Activated CD4-positive, alpha-beta T cell treated with anti-CD3 and anti-CD28 coated beads, Interleukin-2, amount 10 ng/mL, durations not matched to agents 7 days and 5 days (primary cell): ENCODE measurements at places on chromosomes 5 and 9. TPM values are rescaled to one million over a fixed set of nuclear protein-coding genes. Genes with fewer than 3 reads are reported as not detected.

GRCh38 chr5:176609724-176610434 is at the start of gene GPRIN1:
TSS of gene GPRIN1 (minus strand) at chr5:176610156. CDS start at chr5:176599834, 10,322 bp downstream.
- peaks cover 19% of the 10 kb centered on the region for H3K4me1 ChIP-seq
- peak; percentile 47 for DNase-seq
- H3K27ac ChIP-seq: peak within 1 kb of the TSS; percentile 68
- peak within 1 kb of the TSS; percentile 87 for H3K4me3 ChIP-seq

DNA sequence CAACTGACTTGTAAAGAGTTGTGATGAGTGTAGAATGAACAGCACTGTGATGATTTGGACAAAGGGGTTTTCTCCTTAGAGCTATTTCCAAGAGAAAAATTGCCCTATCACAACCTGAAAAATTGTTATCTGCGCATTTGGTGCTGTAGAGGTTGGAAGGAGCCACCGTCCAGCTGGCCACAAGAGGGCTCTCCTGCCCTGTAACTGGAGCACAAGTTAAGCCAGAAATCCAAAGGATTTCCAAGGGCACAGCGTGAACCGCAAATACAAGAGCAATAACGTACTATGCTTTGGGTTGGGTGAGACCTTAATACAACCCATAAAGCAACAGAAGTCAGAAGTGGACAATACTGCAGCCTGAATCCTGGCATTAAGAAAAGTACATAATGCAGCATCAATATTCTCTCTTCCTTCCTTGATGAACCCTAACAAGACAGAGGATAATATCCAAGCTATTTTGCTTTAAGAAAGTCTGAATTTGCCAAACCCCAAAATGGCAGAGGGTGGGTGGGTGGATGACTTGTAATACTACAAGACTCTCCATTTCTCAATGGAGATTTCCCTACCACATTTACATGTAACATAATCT is 56.8 kb upstream of the SMIM32 start:
- peaks cover 1% of the 10 kb centered on the region for H3K27me3 ChIP-seq
- H3K4me1 ChIP-seq: no peaks in the 10 kb centered on the region
- H3K27ac ChIP-seq: no peak overlapping the region
- DNase-seq: no peak
- no peak overlapping the region for H3K4me3 ChIP-seq

DNA sequence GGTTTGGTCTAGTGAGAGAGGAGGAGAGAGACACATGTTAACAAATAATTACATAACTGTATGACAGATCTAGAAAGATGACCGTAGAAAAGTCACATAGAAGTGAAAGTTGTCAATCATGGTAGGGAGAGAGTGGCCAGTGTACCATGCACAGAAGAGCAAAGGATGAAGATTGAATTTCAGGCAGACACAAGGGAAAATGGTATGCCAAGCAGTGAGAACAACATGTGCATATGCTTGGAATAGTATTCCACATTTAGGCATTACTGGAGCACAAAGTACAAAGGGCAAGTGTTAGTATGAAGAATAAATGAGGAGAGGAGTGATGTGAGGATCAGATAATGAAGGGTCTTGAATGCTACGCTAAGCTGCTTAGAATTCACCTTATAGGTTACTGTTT is 20.3 kb downstream of the GRIN3A start:
- no peak overlapping the region for H3K27ac ChIP-seq
- peaks cover 2% of the 10 kb centered on the region for H3K27me3 ChIP-seq
- no peak overlapping the region for H3K4me3 ChIP-seq
- DNase-seq: no peak

- H3K27ac ChIP-seq: no peak overlapping the region
- no peaks in the 10 kb centered on the region for H3K36me3 ChIP-seq
- H3K27me3 ChIP-seq: no peaks in the 10 kb centered on the region
Measured at GRCh38 chr5:122102825-122103224, 24.8 kb upstream of the LOX start.

- no peaks in the 10 kb centered on the region for H3K27me3 ChIP-seq
- no peaks in the 10 kb centered on the region for H3K36me3 ChIP-seq
- H3K4me1 ChIP-seq: no peaks in the 10 kb centered on the region
- no peak overlapping the region for H3K4me3 ChIP-seq
- H3K27ac ChIP-seq: no peak overlapping the region
- no peak for DNase-seq
Measured at GRCh38 chr9:11546231-11546630, 933.4 kb upstream of the PTPRD start.

GRCh38 chr9:98256756-98257155 is 1.3 kb upstream of the TBC1D2 start:
- H3K4me1 ChIP-seq: peaks cover 35% of the 10 kb centered on the region
- H3K27me3 ChIP-seq: no peaks in the 10 kb centered on the region
- peak overlapping the region; percentile 98 for H3K27ac ChIP-seq
- no peaks in the 10 kb centered on the region for H3K36me3 ChIP-seq
- peak; percentile 57 for DNase-seq
- peak overlapping the region; percentile 90 for H3K4me3 ChIP-seq

ANGPTL2 gene
- total RNA-seq: not detected

SCGB3A1 gene
- total RNA-seq: not detected

GRCh38 chr9:89755821-89756220 is 151.0 kb downstream of the GADD45G start:
- peaks cover 6% of the 10 kb centered on the region for H3K27me3 ChIP-seq
- peaks cover 2% of the 10 kb centered on the region for H3K4me1 ChIP-seq
- no peak overlapping the region for H3K27ac ChIP-seq
- H3K36me3 ChIP-seq: no peaks in the 10 kb centered on the region
- no peak for DNase-seq

DNA sequence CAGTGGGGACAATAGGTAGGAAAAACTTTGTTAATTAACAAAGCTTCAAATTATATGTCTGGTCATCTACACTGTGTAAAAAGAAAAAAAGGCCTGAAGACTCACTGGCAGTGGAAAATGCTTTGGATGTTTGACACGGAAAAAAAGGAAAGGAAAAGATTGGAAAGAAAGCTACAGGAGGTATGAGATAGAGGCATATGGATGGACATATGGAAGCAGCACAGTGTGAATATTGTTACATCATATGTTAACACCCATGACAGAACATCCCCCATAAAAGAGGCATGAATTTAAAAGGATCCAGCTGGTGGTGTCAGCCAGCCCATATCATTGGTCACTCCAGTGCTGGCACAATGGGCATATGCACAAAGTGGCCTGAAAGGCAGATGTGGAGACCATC is 19.0 kb upstream of the ADAMTS19 start:
- H3K4me3 ChIP-seq: no peak overlapping the region
- H3K27ac ChIP-seq: no peak overlapping the region
- H3K27me3 ChIP-seq: no peaks in the 10 kb centered on the region
- no peak for DNase-seq
- no peaks in the 10 kb centered on the region for H3K36me3 ChIP-seq

KCNMB1 gene
- not detected for total RNA-seq

DNA sequence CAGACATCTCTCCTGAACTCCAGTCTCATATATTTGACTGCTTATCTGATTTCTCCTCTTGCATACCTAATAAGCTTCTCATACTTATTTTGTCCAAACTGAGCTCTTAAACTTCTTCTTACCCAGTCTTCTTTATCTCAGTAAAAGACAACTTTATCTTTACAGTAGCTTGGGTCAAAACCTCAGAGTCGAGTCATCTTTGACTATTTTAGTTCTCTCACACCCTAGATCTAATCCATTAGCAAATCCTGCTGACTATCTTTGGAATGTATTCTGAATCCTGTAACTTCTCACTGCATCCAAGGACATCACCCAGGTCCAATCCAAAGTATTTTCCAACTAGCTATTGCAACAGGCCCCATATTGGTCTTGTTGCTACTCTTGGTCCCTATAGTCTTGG is 11.8 kb upstream of the JAK2 start:
- no peaks in the 10 kb centered on the region for H3K36me3 ChIP-seq
- H3K27me3 ChIP-seq: no peaks in the 10 kb centered on the region
- DNase-seq: no peak
- peaks cover 19% of the 10 kb centered on the region for H3K4me1 ChIP-seq
- no peak overlapping the region for H3K27ac ChIP-seq
- H3K4me3 ChIP-seq: no peak overlapping the region

DNA sequence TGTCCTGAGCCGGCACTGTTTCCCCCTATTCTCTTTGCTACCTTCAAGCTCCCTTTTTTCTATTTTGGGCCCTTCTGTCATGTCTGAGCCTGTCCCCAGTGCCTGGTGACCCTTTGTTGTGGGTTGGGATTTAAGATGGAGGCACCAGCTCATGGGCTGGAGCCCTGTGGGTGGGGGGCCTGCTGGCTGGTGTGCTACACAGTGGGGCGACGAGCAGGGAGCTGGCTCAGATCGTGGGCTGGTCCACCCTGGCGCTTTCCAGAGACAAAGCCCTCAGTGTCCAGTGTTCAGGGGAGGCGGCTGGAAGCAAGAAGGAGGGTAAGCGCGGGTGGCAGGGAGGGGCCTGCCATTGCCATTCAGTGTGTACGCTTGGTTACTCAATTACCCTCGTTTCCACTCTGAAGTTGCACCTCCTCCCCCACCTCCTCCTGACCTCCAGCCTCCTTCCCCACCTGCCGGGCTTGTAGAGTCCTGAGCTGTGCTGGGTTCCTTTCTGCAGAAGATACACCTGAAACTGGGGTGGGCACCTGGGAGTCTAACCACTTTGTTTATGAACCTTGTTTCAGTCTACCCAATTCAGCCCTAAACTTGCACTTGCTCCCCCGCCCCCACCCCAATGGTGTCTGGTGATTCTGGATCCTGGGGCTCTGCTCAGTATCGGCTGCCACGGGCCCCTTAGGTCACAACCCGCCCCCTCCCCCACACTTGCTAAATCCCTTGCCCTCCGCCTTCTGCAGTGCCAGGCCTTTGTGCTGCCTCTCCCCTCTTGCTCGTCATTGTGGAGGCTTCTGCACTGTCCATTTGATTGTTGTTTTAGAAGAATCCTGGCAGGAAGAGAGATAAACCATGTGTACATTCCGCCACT is 49.9 kb downstream of the MVB12B start:
- H3K36me3 ChIP-seq: no peaks in the 10 kb centered on the region
- no peak overlapping the region for H3K27ac ChIP-seq
- H3K4me3 ChIP-seq: no peak overlapping the region
- no peak for DNase-seq

GRCh38 chr5:173294673-173295320 is 33.4 kb downstream of the STC2 start:
- H3K4me3 ChIP-seq: no peak overlapping the region
- H3K27ac ChIP-seq: no peak overlapping the region
- H3K27me3 ChIP-seq: peaks cover 49% of the 10 kb centered on the region
- no peaks in the 10 kb centered on the region for H3K36me3 ChIP-seq
- H3K4me1 ChIP-seq: peaks cover 14% of the 10 kb centered on the region

SPINK7 gene
- not detected for total RNA-seq

DNA sequence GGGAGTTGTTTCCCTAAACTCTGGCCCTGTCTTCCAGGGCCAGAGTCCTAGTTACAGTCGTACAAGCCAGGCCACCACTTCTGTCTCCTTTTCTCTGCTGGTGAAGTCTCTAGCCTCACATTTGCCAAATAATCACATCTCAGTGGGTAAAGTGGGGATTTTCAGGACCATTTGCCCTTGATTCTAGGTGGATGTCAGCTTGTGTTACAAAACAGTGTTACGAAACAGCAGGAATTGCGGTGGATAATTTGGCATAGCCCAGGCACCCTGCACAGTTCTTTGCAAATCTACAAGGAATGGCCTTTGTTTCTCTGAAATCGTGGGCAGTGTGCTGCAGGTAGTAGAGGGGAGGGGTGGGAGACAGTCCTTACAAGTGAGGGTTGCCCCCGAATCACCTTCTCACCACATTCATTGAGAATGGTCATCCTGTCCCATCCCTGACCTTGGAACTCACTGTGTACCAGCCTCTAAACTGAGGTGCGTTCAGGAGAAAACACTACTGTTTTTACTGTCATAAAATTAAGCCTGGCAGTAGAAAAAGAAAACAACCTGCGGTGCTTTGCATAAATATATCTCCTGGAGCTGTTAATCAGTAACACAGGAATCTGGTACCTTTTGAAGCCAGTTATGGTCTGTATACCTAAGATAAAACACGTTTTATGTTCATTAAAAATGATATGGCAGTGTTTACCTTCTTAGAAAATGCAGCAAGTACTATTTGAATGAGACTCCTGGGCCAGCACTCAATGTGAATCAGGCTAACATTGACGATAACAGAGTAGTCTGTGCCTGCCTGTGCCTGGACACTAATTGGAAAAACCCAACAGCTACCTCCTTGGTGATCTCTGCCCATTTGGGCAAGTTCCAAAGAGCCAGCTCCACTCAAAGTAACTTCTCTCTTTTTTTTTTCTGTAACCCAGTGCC is 44.3 kb downstream of the CYSTM1 start:
- peaks cover 35% of the 10 kb centered on the region for H3K4me1 ChIP-seq
- no peaks in the 10 kb centered on the region for H3K36me3 ChIP-seq
- peaks cover 2% of the 10 kb centered on the region for H3K27me3 ChIP-seq
- no peak overlapping the region for H3K4me3 ChIP-seq

- no peak overlapping the region for H3K4me3 ChIP-seq
- no peaks in the 10 kb centered on the region for H3K36me3 ChIP-seq
- H3K4me1 ChIP-seq: no peaks in the 10 kb centered on the region
- H3K27me3 ChIP-seq: no peaks in the 10 kb centered on the region
Measured at GRCh38 chr5:144088206-144089064, 82.0 kb downstream of the YIPF5 start.

DNA sequence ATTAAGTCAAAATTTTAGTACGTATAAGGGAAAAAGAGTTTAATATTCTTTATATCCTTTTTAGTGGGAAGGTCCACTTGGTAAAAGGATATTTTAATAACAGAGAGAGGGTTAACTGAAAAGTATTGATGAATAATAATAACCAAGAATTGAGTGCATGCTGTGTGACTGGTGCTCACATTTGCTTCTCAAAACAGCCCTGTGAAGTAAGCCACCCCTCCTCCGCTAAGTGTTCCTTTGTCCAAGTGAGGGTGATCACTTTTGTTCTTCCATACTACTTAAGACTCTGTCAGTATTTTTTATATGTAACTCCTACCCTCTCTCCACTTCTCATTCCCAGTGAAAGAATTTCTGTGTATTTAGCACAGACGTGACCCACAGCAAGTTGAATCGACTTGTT is 51.5 kb downstream of the SLC44A1 start:
- H3K27me3 ChIP-seq: no peaks in the 10 kb centered on the region
- no peak overlapping the region for H3K4me3 ChIP-seq
- DNase-seq: no peak
- no peak overlapping the region for H3K27ac ChIP-seq

GRCh38 chr5:163877865-163878264 is 372.4 kb downstream of the MAT2B start:
- no peak overlapping the region for H3K27ac ChIP-seq
- no peaks in the 10 kb centered on the region for H3K36me3 ChIP-seq
- H3K27me3 ChIP-seq: no peaks in the 10 kb centered on the region
- no peaks in the 10 kb centered on the region for H3K4me1 ChIP-seq

DNA sequence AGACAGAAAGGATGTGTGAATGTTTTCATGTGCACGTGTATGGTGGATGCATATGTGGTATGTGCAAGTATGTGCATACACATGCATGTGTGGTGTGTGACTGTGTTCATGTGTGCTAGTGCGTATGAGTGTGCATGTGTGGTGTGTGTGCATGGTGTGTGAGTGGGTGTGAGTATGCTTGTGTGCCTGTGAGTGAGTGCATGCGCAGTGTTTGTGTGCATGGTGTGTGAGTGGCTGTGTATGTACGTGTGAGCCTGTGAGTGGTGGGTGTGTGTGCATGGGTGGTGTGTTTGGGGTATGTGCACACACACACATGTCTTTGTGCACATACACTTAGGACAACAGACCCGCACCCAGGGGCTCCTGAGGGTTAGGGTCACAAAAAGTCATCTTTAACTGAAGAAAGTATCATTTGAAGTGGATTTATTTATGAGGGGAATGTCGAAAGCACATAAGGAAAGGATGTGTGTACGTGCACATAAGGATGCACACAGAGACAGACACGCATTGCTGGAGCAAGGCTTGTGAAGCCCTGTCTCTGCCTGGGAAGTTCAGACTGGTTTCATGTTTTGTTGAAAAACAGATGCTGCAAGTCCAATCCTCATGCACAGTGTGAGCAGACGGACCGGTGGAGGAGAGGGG is 237.0 kb downstream of the SYK start:
- no peak overlapping the region for H3K4me3 ChIP-seq
- DNase-seq: no peak
- no peaks in the 10 kb centered on the region for H3K27me3 ChIP-seq
- no peaks in the 10 kb centered on the region for H3K36me3 ChIP-seq
- H3K4me1 ChIP-seq: peaks cover 63% of the 10 kb centered on the region
